ENCODE measurements at places on chromosomes 3 and 15.

GRCh38 chr15:96582473-96582872 is 252.0 kb downstream of the NR2F2 start:
- DNase-seq: no peak

- no peak for DNase-seq
These were observed 90.7 kb upstream of the MEF2A start for GRCh38 chr15:99474909-99475753.

- no peak for DNase-seq
These were observed 111.9 kb downstream of the RAP2B start for GRCh38 chr3:153273767-153274435.

DNA sequence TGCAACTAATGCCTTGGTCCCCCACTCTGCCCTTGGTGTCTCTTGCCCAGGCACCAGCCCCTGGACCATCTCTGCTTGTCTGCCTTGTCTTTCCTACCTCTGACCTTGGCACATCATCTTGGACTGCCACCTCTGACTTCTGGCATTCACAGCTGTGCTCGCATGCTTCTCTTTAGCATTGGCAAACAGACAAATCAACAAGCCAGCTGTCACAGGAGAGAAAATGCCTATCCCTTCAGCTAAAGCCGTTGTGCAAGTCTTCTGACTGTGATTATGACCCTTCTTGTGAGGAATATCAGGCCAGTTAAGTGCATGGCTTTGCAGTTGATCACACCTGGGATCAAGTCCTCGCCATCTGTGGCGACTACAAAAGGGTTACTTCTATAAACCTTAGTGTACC is 84.6 kb downstream of the PRICKLE2 start:
- DNase-seq: no peak

DNA sequence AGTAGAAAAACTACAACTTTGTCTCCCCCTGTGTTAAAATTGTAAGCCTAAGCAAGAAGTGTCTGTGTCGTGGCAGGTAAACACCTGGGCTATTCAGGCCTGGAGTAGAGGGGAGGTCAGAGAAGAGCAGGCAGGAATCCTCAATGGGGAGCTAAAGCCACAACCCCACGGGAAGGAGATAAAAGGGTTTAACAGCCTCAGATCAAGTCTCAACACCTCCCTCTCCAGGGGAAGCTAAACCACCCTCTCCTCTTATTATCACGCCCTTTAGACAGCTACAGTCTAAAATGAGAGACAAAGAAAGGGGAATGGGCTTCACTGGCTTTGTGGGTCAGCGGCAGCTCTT is 11.6 kb downstream of the ETV5 start:
- no peak for DNase-seq

- no peak for DNase-seq
These were observed 32.8 kb downstream of the COPS2 start for GRCh38 chr15:49122541-49123062.

DNA sequence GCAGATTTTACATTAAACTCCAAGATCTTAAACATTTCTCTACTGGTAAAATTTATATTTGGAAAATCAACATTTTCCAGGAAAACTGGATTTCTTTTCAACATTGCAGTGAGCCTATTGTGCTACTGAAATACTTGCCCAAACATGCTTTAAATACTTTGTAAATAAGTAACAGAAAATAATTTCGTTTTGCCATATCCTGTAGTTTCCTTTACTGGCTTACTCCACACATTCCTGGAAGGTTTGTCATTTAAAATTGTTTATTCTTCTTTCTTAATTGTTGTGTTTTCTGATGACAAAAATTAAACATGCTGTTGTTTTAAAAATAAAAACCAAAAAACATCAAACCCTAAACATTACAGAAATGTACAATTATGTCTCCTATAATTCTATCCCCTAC is 22.0 kb downstream of the ACAD11 start:
- DNase-seq: no peak

- DNase-seq: no peak
These were observed 173.3 kb downstream of the TMEM108 start for GRCh38 chr3:133211449-133211848.

DNA sequence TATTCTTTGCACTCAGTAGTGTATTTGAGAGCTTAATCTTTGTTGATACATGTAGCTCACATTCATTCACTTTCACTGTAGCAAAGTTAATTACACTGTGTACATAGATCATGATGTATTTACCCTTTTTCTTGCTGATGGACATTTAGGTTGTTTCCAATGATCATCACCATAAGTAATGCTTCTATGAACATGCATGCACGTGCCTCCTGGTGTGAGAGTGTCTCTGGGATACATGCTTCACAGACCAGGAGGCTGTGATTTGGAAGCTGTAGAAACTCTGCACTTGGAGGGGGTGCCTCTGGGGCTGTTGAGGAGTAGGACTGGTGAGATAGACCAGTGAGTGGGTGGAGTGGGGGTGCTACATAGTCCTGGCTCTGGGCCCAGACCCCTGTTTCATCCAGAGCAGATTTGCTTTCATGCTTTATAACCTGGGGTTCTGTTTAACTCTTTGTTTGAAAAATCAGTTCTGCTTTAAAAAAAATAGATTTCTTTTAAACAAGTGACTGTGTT is 18.2 kb upstream of the SMAD3 start:
- no peak for DNase-seq

DNA sequence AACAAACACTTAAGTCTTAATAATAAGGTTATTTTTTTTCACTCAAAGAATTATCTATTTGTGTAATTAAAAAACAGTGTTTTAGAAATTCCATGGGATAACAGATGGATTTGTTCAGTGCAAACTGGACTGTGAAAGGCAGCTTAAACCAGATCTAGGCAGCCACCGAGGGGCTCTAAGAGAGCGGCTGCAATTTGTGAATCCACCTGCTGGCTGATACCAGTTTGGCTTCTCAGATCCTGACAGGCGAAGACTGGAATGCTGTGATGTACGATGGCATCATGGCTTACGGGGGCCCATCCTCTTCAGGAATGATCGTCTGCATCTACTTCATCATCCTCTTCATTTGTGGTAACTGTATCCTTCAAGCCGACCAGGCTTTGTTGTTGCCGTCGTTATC is 119.6 kb downstream of the CHDH start:
- no peak for DNase-seq

- DNase-seq: no peak
These were observed 33.2 kb downstream of the CBLB start for GRCh38 chr3:105835606-105836005.

GRCh38 chr3:9045371-9045770 is 82.1 kb upstream of the RAD18 start:
- no peak for DNase-seq

- no peak for DNase-seq
These were observed 388 bp downstream of the DAPK2 start for GRCh38 chr15:64045774-64046420.

GRCh38 chr3:160401291-160402095 is 2.0 kb downstream of the SMC4 start:
- DNase-seq: no peak

- DNase-seq: no peak
These were observed 31.3 kb upstream of the CCDC54 start for GRCh38 chr3:107345822-107346405.

DNA sequence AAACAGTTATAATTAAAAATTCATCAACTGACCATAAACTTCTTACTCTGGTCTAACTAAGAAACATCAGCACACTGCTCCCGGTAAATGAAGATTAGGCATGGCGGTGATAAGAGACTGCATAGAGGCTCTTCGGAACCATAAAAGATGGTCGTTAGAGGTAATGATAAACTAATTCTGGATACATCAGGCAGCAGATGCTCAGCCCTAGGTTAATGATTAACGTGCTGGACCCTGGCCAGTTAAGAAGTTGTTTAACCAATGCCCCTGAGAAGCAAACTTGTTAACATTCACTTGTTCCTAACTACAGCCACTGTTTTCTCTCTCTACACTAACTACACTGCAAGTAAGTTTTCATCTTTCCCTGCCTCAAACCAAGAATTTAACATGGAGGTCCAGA is 111.5 kb downstream of the PDZRN3 start:
- no peak for DNase-seq

DNA sequence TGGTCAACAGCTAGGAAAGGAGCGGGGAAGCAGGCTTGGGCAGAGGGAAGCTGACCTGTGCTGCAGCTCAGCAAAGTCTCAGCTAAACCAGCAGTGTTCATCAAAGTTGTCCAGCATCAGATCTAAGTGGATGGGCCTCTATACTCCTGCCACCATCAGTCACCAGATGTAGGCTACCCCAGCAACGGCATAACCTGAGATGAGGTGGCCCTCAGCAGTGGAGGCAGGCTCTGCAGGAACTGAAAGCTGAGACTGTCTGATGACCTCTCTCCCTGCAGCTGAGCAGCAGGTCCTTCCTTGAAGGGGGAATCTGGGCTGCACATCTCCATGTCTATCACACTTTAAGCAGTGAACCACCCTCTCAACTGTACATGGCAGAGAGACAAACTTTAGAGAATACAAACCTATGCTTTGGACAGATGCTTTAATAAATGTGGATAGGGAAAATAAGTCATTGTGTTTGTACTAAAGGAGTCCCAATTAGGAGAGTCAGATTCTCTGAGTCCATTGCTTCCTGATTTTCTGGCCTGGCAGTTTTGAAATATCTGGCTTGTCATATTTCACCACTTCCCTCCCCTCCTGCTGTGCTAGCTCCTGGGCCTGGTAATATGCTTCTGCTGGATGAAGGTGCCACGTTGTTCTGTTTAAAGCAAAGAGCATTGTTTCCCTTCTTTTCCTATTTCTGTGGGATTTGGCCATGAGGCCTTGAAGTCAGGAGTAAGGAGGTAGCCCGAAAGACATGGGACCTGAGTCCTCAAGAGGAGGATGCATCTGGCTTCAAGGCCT is 11.1 kb upstream of the PSTPIP1 start:
- no peak for DNase-seq

- no peak for DNase-seq
These were observed 667 bp downstream of the CEMIP start for GRCh38 chr15:80779658-80780415.

DNA sequence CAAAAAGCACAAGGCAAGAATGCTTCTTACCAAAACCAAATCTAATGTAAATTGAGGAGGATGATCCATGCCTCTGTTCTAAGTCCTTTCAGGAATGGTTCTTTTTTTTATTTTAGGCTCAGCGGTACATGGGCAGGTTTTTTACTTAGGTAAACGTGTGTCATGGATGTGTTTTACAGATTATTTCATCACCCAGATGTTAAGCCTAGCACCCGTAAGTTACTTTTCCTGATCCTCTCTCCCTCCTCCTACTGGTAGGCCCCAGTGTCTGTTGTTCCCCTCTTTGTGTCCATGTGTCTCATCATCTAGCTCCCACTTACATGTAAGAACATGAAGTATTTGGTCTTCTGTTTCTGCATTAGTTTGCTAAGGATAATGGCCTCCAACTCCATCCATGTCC is 289.2 kb upstream of the THBS1 start:
- DNase-seq: no peak

DNA sequence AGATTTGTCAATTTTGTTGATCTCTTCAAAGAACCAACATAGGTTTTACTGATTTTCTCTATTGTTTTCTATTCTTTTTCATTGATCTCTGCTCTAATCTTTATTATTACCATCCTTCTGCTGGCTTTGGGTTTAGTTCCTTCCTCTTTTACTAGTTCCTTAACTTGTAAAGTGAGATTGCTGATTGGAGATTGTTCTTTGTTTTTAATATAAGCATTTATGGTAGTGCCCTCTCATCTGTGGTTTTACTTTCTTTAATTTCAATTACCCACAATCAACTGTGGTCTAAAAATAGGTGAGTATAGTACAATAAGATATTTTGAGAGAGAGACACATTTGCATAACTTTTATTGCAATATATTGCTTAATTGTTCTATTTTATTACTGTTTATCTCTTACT is 13.2 kb upstream of the CLRN1 start:
- DNase-seq: no peak

- DNase-seq: peak; percentile 34
These were observed 69.7 kb upstream of the LRRFIP2 start for GRCh38 chr3:37243820-37244748.

GRCh38 chr3:139481116-139481515 is 4.8 kb upstream of the RBP2 start:
- no peak for DNase-seq

DNA sequence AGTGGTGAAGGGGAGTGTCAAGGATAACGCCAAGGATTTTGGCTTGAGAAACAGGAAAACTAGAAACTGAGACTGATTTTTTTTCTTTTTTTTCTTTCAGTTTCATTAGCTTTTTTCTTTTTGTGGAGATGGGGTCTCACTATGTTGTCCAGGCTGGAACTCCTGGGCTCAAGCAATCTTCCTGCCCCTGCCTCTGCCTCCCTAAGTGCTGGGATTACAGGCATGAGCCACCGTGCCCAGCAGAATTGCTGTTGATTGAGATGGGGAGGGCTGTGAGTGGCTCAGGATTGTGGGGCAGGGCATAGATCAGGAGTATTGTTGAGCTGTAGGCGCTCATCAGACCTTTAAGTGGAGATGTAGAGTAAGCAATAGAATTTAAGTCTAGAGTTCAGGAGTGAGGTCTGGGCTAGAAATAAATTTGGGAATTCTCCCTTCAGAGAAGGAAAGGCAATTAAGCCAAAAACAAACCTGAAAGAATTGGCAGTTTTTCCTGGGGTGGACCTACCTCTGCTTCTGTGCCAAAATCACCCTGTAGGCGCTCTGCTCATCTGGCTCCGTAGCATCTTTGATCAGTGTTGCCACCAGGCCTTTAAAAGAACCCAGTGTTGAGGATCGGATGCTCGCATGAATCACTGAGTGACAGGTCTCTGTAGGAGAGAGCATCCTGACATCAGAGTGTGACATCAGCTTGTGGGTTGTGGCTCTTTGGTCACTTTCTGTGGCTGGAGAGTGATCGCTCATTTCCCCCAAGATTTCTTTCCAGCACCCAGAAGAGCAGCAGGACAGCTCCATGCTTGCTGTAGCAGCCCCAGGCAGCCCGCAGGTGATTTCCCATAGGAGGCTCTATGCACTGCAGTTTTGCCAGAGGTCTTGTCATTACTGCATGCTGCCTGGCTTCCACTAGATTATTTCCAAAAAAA is 15.8 kb downstream of the ABHD17C start:
- DNase-seq: no peak

DNA sequence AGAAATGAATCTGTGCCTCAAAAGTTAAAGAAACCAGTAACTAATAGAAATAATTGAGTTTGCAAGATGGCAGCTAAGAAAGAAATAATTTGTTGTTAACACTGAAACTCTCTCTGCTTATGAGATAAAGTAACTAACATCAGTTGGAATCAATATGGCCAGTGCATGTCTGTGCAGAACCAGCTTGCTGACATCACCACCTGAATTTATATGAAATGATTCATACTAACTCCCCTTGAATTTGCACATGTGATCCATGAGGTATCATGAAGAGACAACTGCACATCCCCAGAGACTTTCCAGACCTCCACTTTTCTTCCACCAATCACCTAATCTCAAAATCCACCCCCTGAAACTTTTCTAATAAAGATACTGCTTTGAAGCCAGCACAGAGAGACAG is 10.3 kb upstream of the SLC25A38 start:
- no peak for DNase-seq

- no peak for DNase-seq
These were observed 14.3 kb upstream of the BCL6 start for GRCh38 chr3:187759601-187760000.

DNA sequence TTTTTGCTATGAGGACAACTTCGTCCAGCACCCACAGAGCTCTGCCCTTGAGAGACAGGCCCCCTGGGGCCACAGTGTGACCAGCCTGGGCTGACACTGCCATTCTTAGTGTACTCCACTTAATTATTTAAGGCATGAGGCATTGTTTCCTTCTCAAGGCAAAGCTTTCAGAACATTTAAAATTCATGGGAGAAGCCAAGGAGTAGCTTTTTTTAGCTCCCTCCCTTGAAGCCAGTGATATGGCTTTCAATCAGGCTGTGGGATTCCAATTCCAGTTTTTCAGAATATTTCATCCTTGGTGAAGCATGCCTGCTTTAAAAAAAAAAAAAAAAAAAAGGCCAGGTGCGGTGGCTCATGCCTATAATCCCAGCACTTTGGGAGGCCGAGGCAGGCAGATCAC is 21.3 kb downstream of the HOMER2 start:
- no peak for DNase-seq

All from CD4-positive, alpha-beta T cell treated with Interferon gamma for 1 hour (primary cell).